ENCODE measurements at places on chromosomes 11 and 22.
A peak's percentile ranks its signal among the peaks of the same experiment; 100 is the strongest.

DNA sequence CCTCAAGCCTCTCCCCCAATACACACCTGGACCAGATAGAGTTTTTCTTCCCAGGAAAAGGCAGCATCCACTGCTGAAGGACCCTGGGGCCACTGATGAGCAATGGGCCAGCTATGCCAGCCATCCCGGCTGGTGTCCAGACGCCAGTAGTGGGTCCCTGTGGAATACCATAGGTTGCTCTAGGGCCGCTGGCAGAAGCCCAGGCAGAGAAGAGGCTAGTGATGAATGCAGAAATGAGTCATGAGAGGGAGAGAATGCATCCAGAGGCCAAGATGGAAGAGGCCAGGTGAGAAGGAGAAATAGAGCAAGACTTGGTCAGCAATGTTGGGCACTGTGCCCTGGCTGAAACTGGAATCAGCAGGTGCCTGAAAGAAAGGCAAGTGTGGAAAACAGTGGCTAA lies 8.9 kb downstream of the HPX start:
- DNase-seq: no peak

- DNase-seq: no peak
These were observed 20.1 kb downstream of the SERPIND1 start for GRCh38 chr22:20793748-20794649.

DNA sequence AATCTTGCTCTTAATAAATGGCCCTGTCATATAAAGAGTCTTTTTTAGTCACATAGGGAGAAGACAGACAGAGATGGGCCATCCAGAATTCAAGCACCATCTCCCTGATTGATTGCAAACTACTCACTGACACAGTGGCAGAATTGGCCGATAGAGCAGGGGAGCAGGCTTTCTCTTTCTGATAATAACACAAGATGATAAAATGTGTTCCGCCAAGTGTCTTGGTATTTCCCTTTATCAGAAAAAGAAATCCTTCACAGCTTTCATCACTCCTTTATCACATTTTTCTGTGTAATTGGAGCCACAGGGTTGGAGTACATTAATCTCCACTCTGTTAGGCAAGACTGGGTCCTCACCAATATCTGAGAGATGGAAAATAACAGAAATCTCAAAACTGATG lies 406.0 kb downstream of the TMEM135 start:
- no peak for DNase-seq

DNA sequence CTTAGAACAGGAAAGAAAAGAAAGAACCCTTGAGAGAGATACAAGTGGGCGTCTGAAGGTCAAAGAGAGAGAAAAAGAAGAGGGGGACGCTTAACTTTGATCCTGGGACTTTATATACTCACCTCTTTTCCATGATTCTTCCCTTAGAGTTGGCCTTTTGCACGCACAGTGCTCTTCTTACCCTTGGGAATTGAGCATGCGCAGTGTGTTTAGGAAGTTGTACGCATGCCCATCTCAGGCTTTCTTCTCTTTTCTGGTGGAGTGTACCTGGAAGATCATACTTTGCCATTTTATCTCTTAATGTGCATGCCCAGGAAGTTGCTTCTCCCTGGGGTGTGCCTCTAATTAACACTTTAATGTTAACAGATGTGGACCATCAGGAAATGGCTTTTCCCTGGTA lies 229.6 kb upstream of the ANO3 start:
- no peak for DNase-seq

DNA sequence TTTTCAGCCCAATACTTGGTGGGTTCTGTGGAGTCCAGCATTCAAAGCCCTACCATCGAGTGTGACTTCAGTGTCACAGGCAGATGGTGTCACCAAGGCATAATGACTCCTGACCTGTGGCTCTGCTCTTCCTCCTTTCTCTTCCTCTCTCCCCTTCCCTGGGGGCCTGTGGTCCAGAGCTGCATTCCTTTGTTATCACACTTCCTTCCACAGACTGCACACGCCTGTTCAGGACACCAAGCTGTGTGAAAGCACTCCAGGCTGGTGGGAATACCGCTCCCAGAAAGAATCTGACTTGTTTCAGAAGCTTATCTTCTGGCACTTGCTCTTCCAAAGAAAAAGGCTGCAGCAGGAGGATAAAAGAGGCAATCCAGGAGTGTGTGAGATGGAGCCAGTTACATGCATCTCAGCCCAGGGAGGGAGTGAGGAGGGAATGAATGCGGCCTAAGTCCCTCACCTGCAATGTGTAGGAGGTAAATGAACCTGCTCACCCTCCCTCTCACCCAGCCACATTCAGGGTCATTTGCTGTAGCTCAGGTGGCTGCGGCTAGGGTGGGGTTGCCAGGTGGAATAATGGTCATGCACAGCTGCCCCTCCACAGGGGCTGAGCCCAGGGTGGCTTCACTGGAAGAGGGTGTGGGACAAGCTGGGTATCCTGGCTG lies 79.3 kb downstream of the ADAMTS15 start:
- DNase-seq: no peak

GRCh38 chr11:76663912-76664440 lies 6.6 kb downstream of the LRRC32 start:
- DNase-seq: no peak

GRCh38 chr22:50046019-50046415 lies 12.1 kb downstream of the TTLL8 start:
- no peak for DNase-seq

- DNase-seq: no peak
These were observed 109.7 kb upstream of the CTSC start for GRCh38 chr11:88447281-88447680.

GRCh38 chr22:41951898-41952474 lies at the start of gene SMIM45:
TSS of gene SMIM45 (plus strand) at chr22:41952150.
- DNase-seq: no peak

GRCh38 chr11:133269267-133269666 lies 263.0 kb downstream of the OPCML start:
- no peak for DNase-seq

- no peak for DNase-seq
These were observed 86.5 kb downstream of the MYO7A start for GRCh38 chr11:77214557-77214956.

DNA sequence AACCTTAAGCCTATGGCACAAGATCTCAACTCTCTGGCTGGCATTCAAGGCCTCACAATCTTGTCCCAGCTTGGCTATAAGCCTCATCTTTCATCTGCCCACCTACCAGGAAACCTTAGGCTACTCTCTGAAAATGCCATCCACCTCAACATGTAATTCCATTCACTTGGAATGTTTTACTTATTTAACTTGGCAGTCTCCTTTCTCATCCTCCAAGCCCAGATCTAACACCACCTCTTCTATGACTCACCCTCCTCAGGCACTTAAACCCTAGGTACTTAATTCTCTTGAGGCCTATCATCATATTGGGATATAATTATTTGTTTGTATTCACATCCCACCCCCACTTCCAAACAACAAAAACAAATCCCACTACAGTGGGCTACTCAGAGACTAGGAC lies 15.0 kb downstream of the POGLUT3 start:
- DNase-seq: no peak

- DNase-seq: no peak
These were observed 45.7 kb upstream of the KCNQ1OT1 start for GRCh38 chr11:2745511-2745910.

- no peak for DNase-seq
These were observed 844 bp downstream of the PCF11 start for GRCh38 chr11:83157594-83158356.

DNA sequence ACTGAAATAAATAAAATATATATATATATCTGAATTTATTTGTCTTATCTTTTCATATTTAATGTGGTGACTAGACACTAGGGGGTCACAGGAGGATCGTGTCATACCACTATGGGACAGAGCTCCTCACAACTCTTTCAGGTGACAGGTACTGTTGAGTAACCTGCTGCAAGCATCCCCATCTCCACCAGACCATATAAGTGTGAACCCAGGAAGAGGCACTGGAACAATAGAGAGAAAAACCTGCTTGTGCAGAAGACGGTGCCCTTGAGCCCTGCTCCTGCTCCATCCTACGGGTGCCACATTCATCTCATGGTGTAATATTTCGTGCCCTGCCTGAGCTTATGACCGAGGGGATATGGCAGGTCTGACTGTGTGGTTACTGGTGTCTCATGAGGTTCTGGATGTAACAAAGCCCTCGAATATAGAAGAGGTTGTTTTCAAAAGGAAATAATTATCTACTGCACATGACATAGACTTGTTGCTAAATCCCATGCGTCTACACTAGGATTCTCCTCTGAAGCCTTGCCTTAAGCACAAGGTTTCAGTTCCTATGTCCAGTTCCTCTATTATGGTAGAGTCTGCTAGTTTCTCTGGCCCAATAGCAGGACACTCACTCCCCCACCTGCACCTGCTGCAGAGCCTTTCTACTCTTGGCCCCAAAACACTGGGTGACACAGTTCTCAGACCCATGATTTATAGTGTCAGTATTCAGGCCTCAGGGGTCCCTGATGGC lies 70.4 kb downstream of the GGTLC2 start:
- no peak for DNase-seq

DNA sequence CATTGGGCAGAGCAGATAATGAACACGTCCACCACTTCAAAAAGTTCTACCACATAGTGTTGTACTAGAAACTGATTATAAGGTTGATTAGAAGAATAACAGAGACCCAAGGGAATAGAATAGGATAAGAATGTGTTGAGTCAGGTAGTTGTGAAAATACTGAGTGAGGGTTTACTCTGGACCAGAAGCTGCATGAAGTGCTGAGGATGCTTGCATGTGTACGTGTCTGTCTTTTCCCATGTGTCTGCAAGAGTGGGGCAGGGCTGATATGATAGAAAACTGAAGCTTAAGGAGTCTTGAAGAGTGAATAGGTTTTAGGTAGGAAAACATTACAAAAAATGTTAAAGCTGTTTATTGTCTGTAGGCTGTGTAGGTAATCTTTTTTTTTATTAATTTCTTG lies 20.6 kb downstream of the TRPC6 start:
- no peak for DNase-seq

DNA sequence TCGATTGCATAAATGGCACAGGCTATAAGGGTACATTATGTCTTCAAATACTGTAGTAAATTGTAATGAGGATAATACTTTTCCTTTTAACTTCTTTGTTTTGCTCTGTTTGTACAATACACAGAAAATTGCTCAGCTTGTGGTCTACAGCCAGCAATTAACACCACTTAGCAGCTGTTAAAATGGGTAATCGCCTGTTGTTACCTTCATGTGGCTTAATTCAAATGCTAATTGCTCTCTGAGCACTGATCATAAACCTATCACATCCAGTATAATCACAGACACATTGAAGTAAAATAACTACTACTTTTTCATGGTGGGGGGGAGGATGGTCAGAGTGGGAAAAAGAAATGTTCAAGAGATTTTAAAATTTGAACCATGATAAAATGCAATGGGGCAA lies 1164.1 kb upstream of the CNTN5 start:
- peak; percentile 56 for DNase-seq

DNA sequence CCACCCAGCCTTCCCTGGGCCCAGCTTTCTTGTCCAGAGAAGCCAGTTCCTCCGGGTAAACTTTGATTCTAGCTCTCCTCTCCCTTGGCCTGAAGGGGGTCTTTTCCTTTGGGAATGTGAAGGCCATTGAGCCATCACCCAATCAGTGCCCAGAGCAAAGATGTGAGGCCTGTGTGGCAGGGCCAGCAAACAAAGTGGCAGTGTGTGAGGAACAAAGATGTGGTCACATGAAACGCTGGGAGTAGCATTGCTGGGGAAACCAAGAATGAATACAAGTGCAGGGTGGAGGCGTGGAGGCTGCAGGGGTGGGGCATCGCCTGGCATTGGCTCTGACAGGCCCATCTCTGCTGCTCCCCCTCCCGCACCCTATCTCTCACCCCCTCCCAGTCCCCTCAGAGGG lies 91.9 kb upstream of the BID start:
- no peak for DNase-seq

DNA sequence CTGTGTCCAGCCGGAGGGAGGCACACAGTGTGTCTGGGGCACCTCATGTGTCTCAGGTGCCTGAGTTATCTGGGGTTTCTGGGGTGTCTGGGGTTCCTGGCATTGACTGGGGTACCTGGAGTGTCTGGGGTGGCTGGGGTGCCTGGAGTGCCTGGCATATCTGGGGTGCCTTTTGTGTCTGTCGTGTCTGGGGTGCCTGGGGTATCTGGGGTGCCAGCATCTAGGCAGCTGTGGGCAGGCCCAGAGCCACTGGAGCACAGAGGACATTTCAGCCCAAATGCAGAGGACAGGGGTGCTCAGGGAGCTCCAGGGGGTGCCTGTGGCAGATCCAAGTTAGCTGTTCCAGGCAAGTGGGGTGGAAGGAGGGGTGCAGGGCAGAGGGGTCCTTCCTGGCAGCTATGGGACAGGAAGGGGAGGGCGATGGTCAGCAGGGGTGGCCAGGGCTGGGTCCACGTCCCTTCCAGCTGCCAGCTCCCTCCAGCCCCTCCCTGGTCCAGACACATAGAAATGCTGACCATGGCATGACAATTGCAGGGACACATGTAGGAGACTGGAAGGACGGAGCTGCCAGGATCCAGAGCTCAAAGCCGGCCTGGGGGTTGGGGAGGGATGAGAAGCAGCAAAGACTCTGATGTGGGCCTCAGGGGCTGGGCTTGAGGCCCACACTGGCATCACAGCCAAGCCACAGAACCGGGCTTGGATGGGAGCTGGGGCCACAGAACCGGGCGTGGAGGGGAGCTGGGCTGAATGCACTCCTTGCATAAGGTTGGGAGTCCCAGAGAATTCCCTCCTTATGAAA lies 133.0 kb downstream of the BRD1 start:
- no peak for DNase-seq

Measured in iPS DF 19.7 (cell line).